Left lung (tissue), 14 donors: ENCODE measurements at places on chromosomes 12 and 14. TPM values are rescaled to one million over a fixed set of nuclear protein-coding genes. Genes with fewer than 3 reads are reported as not detected.

GRCh38 chr14:64324895-64325294, 30.7 kb upstream of the ESR2 start:
- H3K36me3 ChIP-seq = no peaks in the 10 kb centered on the region
- no peaks in the 10 kb centered on the region for H3K27me3 ChIP-seq
- H3K4me3 ChIP-seq = no peak overlapping the region
- H3K27ac ChIP-seq = no peak overlapping the region
- H3K4me1 ChIP-seq = no peaks in the 10 kb centered on the region

- no peak overlapping the region for H3K4me3 ChIP-seq
- H3K36me3 ChIP-seq = no peaks in the 10 kb centered on the region
- peak overlapping the region; percentile 70 for H3K27ac ChIP-seq
- peak; percentile 36 for DNase-seq
These were observed 180.3 kb downstream of the RAD51B start for GRCh38 chr14:67999705-68000384.

Gene ITPK1
- total RNA-seq = 108 TPM

Gene IL23A
- 1.0 TPM for total RNA-seq

Gene FITM1
- total RNA-seq = 0.76 TPM

DNA sequence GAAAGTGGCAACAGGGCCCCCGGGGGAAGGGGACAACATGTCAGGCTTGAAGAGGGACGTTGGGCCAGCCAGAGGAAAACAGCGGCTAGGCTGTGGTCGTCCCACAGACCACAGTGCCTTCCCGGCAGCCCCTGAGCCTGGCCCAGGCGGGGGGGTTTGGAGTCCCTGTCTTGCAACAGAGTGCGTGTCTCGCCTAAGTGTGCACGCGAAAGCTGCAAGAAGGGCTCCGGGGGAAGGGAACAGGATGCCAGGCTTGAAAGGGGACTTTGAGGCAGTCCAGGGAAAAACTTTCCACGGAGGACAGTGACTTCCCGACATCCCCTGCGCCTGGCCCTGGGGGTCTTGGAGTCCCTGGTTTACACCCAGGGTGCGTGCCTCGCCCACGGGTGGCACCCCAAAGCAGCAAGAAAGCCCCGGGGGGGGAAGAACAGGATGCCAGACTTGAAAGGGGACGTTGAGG, 157.5 kb upstream of the ALG10B start:
- peaks cover 7% of the 10 kb centered on the region for H3K27me3 ChIP-seq
- DNase-seq = no peak
- no peaks in the 10 kb centered on the region for H3K36me3 ChIP-seq

Gene GPD1
- total RNA-seq = 6.8 TPM

DNA sequence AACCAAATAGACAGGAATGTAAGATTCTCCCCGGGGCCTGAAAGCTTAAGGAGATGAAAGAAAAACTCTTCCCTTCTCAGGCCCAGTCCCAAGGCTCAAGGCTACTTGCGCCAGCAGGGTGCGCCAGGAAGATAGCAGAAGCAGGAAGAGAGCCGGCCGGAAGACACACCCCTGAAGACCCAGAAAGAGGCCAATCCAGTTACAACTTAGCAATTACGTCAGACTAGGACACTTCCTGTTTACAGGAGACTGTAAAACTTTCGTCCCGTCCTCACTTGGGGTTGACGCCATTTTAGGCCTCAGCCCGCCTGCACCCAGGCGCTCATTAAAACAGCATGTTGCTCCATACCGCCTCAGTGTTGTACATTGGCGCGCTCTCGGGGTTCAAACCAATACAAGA, 9.4 kb downstream of the COX16 start:
- H3K4me3 ChIP-seq = no peak overlapping the region
- no peaks in the 10 kb centered on the region for H3K27me3 ChIP-seq
- DNase-seq = no peak
- H3K36me3 ChIP-seq = peaks cover 10% of the 10 kb centered on the region

DNA sequence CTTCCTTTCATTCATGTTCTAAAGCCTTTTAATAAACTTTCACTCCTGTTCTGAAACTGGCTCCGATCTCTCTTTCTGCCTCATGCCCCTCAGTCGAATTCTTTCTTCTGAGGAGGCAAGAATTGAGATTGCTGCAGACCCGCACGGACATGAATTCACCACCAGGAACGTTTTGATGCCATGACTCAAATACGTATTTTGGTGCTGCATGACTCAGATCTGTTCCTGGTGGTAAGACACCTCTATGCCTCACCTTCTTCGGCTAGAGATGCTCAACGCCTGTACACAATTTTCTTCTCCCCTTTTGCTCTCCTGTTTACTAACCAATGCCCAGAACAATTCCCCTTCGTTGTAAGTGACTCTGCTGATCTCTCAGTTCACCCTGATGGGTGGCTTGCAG, 52.0 kb upstream of the RIMBP2 start:
- no peak for DNase-seq
- H3K4me1 ChIP-seq = no peaks in the 10 kb centered on the region
- H3K27ac ChIP-seq = no peak overlapping the region

Gene ADAMTS20
- total RNA-seq = not detected

DNA sequence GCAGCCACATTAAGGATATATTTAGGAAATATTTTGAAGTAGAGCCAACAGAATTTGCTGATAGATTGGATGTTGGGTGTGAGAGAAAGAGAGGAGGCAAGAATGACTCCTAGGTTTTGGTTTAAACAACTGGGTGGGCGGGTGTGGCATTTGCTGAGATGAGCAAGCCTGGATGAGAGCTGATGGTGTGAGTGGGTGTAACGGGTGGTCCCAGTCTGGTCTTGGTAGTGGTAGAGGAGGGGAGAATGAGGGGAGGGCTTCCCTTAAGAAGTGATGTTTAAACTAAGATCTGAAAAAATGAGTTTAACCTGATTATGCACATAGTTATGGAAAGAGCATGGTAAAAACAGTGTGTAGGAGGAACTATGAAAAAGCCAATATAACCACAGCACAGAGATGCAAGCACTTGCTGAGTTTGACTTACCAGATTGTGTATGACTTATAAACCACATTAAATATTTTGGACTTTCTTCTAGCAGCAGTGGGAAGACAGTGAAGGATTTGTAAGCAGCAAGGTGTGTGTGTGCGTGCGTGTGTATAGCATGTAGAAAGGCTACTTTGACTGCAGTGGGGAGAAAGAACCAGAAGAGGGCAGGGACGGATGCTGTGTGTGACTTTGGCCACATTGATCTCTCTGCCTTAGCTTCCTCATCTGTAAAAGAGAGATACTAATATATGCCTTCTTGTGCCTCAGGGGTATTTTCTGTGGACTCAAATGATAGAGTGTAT, 139.7 kb downstream of the PRIMA1 start:
- no peaks in the 10 kb centered on the region for H3K27me3 ChIP-seq
- no peak overlapping the region for H3K4me3 ChIP-seq
- H3K36me3 ChIP-seq = no peaks in the 10 kb centered on the region
- no peaks in the 10 kb centered on the region for H3K4me1 ChIP-seq
- DNase-seq = peak; percentile 3
- no peak overlapping the region for H3K27ac ChIP-seq

GRCh38 chr12:66836623-66837310, 157.9 kb upstream of the GRIP1 start:
- H3K36me3 ChIP-seq = no peaks in the 10 kb centered on the region
- no peak for DNase-seq
- H3K27ac ChIP-seq = no peak overlapping the region
- H3K4me3 ChIP-seq = no peak overlapping the region
- no peaks in the 10 kb centered on the region for H3K27me3 ChIP-seq
- H3K4me1 ChIP-seq = no peaks in the 10 kb centered on the region

Gene LIN7A
- 11.7 TPM for total RNA-seq

GRCh38 chr12:119783787-119784186, 93.3 kb downstream of the CIT start:
- H3K4me1 ChIP-seq = no peaks in the 10 kb centered on the region
- no peaks in the 10 kb centered on the region for H3K27me3 ChIP-seq
- no peak for DNase-seq
- H3K36me3 ChIP-seq = no peaks in the 10 kb centered on the region

GRCh38 chr14:32542507-32542906, 213.4 kb downstream of the AKAP6 start:
- no peaks in the 10 kb centered on the region for H3K27me3 ChIP-seq
- no peaks in the 10 kb centered on the region for H3K4me1 ChIP-seq
- H3K4me3 ChIP-seq = no peak overlapping the region
- no peak for DNase-seq
- no peaks in the 10 kb centered on the region for H3K36me3 ChIP-seq

GRCh38 chr12:75760573-75761294, 249.3 kb upstream of the KRR1 start:
- no peaks in the 10 kb centered on the region for H3K27me3 ChIP-seq
- H3K4me1 ChIP-seq = no peaks in the 10 kb centered on the region
- H3K36me3 ChIP-seq = no peaks in the 10 kb centered on the region
- no peak overlapping the region for H3K27ac ChIP-seq

DNA sequence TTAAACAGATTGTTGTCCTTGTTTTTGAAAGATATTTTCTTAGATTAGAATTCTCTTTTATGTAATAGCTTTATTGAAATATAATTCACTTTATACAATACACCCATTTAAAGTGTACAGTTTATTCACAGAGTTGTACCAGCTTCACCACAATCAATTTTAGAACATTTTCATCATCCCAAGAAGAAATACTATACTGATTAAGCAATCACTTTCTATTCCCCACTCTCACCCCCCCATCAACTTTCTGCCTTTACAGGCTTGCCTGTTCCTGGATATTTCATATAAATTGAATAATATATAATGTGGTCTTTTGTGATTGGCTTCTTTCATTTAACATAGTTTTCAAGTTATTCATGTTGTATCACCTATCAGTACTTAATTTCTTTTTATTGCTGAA, 44.4 kb downstream of the ARHGAP5 start:
- H3K27ac ChIP-seq = no peak overlapping the region
- no peak for DNase-seq
- no peaks in the 10 kb centered on the region for H3K4me1 ChIP-seq
- no peak overlapping the region for H3K4me3 ChIP-seq

Gene SLC35E3
- total RNA-seq = 12.3 TPM

Gene ANGEL1
- total RNA-seq = 21.3 TPM

- H3K27ac ChIP-seq = no peak overlapping the region
- no peak for DNase-seq
- H3K4me3 ChIP-seq = no peak overlapping the region
- H3K4me1 ChIP-seq = no peaks in the 10 kb centered on the region
These were observed 222.8 kb downstream of the EGLN3 start for GRCh38 chr14:33728010-33728498.

- H3K4me3 ChIP-seq = no peak overlapping the region
- H3K4me1 ChIP-seq = no peaks in the 10 kb centered on the region
- no peaks in the 10 kb centered on the region for H3K36me3 ChIP-seq
- no peak for DNase-seq
- no peak overlapping the region for H3K27ac ChIP-seq
These were observed 104.5 kb upstream of the EGLN3 start for GRCh38 chr14:34055157-34055950.

Gene AMHR2
- not detected for total RNA-seq

DNA sequence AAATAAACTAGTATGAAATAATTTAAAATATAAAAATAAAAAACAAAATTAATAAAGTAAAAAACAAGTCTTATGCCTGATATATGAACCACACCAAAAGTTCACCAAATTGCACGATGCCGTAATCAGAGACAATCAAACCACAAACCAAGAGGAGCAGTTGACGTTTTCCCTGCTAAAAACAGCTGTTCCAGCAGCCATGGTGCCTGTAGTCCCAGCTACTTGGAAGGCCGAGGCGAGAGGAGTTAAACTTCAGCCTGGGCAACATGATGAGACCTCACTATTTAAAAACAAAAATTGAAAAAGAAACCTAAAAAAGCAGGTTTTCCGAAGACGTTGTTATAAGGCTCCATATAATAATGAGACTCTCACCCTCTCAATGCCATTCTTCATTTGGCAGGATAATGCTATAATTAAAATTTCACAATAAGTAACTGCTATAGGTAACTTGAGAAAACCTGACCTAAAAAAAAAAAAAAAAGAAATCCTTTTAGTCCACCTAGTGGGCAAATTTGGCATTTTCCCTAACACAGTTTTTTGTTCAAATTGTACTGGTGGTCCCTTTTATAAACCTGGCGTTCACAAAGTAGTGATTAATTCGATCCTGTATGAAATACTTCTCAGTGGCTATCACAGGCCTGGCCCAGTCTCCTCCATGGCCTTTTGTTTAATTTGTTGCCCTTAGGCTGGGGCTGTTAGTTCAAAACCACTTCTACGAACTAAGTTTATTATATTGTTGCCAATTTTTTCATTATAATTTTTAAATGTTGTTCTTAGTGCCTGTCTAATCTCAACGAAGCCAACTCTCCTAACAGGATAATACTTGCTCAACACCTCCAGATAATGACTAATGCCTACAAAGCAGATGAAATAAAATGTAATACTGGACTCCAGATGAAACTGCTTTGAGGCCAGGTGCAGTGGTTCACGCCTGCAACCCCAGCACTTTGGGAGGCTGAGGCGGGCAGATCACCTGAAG, 62.1 kb downstream of the TNFAIP2 start:
- H3K36me3 ChIP-seq = no peaks in the 10 kb centered on the region
- H3K27ac ChIP-seq = no peak overlapping the region
- DNase-seq = no peak
- H3K4me3 ChIP-seq = no peak overlapping the region
- no peaks in the 10 kb centered on the region for H3K4me1 ChIP-seq

DNA sequence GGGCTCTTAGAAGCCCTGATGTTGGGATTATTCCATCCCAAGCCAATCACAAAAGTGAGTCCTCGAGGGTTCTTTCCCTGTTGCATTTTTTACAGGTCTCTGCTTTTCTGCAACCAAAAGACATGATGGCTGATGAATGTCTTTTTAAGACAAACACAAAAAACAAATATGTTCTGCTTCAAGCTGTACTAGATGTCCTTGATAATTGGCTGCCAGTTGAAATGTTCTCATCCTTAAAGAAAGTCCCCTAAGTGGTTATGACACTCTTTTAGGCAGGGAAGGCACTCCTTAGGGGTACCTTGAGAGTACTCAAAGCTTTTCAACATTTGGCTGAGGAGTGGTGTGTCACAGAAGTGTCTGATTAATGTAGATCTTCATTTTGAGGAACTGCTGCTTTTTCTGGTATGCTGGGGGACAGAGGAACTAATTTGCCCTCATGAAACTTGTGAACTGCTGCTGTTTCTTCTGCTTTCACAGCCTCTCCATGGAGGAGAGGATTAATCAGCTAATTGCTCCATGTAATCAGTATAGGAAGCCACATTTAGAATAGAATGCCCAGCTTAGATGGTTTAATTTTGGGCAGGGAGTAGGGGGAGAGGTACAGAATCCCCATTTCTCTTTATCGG, 22.8 kb upstream of the IGF1 start:
- no peaks in the 10 kb centered on the region for H3K27me3 ChIP-seq
- peak overlapping the region; percentile 46 for H3K27ac ChIP-seq
- no peaks in the 10 kb centered on the region for H3K4me1 ChIP-seq
- H3K4me3 ChIP-seq = no peak overlapping the region
- DNase-seq = no peak

GRCh38 chr12:92802906-92803305, 100.1 kb downstream of the PLEKHG7 start:
- H3K4me3 ChIP-seq = no peak overlapping the region
- H3K27me3 ChIP-seq = no peaks in the 10 kb centered on the region
- no peaks in the 10 kb centered on the region for H3K4me1 ChIP-seq
- no peaks in the 10 kb centered on the region for H3K36me3 ChIP-seq

Gene PUS1
- 16.3 TPM for total RNA-seq
